Stimulated activated CD4-positive, alpha-beta T cell treated with anti-CD3 and anti-CD28 coated beads, Interleukin-15, amount 100 ng/mL, for 1 hour (primary cell): ENCODE measurements at places on chromosomes 12 and 14.

DNA sequence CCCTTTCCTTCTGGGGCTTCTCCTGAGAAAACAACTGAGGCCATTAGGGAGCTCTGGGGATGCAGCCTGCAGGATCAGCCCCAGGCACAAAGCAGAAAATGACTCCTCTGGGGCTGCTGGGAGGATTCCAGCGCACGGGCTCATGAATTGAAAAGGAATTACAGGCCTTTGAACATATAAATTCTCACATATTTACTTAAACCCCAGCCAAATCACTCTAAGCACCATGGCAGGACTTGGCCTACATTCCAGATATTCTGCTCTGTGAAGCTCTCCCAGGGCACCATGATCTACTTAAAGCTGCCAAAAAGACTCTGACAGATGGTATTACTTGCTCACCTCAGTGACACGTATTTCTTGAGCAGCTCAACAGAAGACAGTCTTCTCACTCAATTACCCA, 87.2 kb downstream of the ZFC3H1 start:
- DNase-seq: no peak

DNA sequence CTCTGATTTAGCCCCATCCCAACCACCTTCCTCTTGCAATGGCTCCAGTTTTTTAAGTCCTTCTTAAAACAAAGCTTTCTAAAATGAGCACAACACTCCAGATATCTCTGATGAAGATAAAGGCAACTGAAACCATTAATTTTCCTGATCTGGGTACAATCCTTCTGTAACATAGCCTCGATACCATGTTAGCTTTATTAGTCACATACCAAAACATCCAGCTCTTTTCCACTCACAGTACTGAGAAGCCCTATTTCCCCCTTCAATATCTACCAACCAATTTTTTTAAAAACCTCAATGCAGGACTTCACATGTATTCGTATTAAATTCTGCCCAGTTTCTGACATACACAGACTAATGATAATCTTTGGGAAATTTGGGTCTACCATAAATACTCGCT, 105.9 kb downstream of the MED13L start:
- DNase-seq: no peak

DNA sequence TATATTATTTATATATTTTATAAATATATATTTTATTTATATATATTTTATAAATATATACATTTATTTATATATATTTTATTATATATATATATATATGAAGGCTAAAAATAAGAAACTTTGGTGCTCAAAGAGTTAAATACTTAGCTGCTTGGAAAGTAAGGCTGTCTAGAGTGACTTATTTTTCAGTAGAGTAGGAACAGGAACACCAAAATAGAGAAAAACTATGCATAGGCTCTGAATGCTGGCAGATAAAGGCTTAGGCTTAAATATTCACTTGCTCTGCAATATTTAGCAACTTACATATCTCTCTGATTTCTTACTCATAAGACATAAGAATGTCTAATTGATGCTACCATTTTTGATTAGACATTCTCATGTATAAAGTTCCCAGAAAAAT, 991.2 kb downstream of the VRK1 start:
- no peak for DNase-seq

DNA sequence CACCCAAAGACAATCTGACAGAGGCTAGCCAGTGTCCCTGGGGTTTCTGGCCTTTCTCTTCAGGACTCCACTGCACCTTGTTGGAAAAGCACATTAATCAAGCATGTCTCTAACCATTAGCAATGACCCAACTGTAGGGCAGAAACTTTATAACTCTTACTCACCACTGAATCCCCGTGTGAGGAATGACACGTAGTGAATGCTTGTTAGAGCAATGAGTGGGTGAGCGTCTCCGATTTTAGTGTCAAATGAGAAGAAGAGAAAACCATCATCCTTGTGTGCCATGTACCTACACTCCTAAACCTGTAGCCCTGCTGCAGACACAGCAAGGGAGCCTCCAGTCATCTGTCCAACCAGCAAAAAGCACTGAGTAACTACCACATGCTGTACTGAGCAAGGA, 56.5 kb upstream of the GPR68 start:
- no peak for DNase-seq

DNA sequence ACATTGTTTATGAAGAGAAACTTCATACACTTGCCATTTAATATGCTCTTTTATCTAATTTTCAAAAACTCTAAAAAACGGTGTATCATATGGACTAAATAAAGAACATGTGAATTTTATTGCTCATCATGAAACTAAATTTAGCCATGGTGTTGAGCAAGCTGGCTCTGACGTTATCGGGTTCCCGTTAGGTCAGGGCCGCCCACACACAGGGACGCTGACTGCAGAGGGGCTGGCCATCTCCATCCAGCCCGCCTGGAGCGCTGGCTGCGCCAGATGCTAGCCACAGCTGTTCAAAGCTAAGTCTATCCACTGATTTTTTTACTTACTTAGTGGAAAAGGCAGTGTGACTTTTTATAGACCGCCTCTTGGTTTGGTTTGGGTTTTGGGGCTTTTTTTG, 36.5 kb upstream of the DYNC1H1 start:
- DNase-seq: no peak

- DNase-seq: no peak
These were observed 104.4 kb upstream of the ATF7IP start for GRCh38 chr12:14261096-14261495.

GRCh38 chr14:71411738-71412137, 504.5 kb downstream of the PCNX1 start:
- no peak for DNase-seq

GRCh38 chr14:73796893-73797542, 54.6 kb upstream of the PTGR2 start:
- DNase-seq: no peak

GRCh38 chr12:12788131-12788530, 2.7 kb downstream of the APOLD1 start:
- no peak for DNase-seq

DNA sequence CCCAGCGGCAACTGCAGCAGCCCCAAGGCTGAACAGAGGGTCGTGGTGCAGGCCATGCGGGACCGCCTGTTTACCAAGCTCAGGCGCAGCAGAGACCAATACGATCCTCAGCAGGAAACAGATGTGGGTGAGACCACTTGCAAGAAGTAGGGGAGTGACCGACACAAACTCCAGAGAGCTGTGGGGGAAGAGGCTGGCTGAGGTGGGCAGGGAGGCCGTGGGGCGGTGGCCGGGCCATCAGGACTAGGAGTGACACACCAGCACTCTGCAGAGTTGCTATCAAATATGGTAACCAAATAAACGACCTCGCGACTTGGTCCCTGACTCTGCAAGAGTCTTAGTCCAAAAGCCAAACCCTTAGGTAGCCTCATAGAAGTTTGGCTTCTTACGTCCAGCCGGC, 30.6 kb downstream of the AMN start:
- no peak for DNase-seq

DNA sequence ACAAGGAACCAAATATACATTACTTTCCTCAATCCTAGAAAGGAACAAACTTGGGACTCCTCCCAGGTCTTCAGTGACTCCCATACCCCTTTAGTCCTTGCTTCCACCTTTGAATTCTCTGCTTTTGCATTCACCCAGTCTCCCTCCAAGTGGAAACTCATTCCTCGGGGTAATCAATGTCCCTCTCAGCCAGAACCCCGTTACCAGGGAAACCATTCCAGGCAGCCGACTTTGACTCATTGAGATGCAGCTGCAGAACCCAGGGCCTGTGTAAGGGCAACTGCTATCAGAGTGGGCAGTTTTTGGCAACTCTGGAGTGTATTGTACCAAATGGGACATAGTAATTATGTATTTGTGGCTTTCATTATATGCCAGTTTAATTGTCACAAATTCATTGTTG, 186.2 kb downstream of the NRXN3 start:
- no peak for DNase-seq

- DNase-seq: no peak
These were observed 16.1 kb upstream of the NUDT14 start for GRCh38 chr14:105197211-105197641.

GRCh38 chr12:116164250-116165035, 113.0 kb downstream of the MED13L start:
- no peak for DNase-seq

DNA sequence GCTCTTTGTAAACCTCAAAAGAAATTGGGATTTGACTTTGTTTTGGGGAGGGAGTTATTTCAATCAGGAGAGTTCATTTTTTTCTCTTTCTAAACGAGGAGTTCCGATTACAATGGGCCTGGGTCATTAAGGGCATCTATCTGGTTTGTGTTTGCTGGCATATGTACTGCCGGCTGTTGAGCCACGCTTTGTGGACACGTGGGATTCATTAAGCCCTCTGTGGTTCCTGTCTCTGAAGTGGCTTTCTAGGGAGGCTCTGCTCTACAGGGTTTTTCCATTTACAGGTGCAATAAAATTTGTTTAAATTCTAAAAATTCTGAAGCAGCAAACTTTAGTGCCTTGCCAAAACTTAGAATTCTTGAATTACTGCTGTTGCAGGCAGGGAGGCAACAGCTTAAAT, 57.9 kb downstream of the GNS start:
- DNase-seq: no peak

DNA sequence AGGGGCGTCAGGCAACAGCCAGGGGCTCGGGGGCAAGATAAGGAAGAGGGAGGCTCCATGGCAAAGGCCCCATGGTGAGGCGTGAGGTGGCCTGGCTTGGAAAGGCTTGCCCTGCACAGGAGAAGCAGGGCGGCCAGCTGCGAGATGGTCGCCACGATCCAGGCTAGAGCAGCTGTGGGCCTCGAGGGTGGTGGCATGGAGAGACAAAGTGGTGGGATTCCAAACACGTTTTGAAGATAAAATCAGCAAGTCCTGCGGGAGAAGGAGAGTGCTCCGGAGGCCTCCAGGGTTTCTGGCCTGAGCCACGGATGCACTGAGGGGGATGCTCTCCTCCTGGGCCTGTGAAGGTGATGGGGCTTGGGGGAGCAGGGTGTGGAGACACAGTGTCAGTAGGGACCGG, 20.5 kb upstream of the DLK1 start:
- DNase-seq: no peak

DNA sequence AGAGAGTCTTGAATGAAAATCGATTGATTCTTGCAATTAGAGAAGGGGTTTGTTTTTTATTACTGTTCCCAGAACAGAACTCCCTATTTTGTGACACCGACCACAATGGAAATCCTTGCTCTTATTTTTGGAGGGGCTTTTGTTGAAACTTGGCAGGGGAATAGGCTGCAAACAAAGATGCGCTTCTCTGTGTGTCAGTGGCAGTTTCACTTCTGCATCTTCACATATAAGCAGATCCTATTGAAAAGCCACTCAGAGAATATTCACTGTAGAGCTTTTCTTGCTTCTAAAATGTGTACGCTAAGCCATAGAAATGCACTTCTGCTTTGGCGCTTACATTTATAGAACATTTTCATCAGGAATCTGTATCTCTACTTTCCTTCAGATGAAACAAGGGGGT, 1822.4 kb upstream of the SEL1L start:
- no peak for DNase-seq

DNA sequence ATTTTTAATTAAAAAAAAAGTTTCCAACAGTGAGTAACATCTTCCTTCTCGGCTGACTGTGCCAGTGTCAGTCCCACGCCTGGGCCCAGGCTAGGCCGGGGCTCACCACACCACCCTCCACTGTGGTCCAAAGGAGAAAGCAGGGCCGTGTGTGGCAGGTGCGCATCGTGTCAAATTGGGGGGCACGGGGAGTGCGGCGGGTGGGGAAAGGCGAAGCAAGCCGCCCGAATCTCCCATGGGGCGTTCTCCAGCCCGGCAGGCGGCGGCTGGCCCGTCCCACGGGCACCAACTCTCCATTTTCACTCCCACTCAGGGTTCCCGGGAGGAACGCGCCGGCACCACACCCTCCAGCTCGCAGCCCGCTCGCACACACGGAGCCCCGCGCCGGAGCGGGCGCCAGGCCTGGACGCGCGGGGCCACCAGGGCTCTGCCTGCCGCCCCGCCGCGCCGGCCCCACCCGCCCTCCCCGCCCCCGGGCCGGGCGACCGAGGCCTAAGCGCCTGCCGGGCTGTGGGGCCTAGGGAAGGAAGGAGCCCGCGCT, 604 bp downstream of the EEA1 start:
- DNase-seq: peak; percentile 19

- no peak for DNase-seq
These were observed 4.3 kb downstream of the ARL6IP4 start for GRCh38 chr12:122984612-122985337.
